NCI-H1694 (cell line): ENCODE measurements at places on chromosomes 3 and 15.

DNA sequence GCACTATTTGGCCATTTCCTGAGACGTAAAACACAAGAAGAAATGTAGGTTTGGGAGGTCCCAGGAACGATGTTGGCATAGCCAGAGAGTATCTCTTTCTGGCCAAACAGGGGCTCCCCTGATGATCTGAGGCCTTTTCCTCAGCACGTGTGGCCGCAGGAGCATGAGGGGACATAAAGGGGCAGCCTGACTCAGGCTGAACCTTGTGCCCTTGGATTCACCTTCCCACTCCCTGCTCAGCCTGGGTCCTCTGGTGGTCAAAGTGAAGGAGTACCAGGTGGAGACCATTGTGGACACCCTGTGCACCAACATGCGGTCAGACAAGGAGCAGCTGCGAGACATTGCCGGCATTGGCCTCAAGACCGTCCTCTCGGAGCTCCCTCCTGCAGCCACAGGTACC is 10.6 kb downstream of the CAND2 start:
- DNase-seq: no peak

DNA sequence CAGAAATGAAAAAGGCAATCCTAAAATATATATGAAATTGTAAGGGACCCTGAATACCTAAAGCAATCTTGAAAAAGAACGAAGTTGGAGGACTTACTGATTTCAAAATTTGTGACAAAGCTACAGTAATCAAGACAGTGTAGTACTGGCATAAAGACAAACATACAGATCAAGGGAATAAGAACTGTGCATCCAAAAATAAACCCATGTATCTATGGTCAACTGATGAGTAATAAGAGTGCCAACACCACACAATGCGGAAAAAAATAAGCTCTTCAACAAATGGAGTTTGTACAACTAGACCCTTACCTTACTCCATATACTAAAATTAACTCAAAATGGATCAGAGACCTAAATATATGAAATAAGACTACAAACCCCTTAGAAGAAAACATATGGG is 29.6 kb downstream of the GSK3B start:
- DNase-seq: no peak

DNA sequence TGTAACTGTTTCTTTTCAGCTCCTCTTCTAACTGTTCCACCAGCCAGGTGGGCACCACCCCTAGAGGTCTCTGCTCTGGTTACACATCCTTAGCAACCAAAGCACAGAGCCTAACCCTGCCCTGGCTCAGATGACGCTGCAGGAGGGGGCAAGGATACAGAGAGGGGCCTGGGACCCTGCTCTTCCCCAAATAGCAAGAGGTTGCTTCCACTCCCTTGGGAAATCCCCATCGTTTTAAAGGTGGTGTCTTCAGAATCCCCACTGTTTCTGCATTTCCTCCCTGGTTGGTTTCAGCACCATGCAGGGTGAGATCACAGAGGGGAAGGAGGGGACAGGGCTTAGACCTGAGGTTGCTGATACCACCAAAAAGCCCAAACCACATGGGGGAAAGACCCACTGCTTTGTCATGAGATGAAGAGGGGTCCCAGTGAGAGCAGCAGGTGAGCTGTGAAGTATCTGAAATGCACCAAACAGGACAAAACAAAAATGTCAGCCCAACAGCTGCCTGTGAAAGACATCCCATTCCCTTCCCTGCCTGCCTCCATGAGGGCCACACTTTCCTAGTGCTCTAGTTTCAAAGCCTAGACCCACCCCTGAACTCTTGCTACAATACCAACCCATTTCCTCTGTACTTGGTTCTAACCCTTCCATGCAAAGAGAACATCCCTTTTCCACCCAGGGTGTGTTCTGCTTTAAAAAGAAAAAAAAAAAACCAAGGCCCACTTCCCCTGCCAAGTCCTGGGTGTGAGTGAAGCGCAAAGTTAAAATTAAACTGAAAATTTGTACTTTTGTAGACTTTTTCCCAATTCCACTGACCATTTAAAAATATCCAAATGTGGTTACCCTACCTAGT is 29.0 kb downstream of the ANP32A start:
- DNase-seq: no peak

DNA sequence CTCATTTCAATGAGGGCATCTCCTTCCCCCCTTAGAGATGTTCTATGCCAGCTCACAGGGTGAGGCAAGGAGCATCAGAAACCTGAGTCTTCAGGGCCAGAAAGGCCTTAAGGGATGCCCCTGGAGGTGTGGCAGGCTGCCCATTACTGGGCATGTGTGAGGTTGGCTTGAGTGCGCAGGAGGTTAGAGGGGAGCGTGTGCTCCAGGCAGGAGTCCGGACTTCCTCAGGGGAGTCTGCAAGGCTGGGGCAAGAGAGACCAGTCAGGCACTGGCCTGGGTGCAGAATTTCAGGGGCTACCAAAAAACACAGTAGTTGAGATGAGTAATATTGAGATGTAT is 1.9 kb downstream of the LOXL1 start:
- DNase-seq: no peak

DNA sequence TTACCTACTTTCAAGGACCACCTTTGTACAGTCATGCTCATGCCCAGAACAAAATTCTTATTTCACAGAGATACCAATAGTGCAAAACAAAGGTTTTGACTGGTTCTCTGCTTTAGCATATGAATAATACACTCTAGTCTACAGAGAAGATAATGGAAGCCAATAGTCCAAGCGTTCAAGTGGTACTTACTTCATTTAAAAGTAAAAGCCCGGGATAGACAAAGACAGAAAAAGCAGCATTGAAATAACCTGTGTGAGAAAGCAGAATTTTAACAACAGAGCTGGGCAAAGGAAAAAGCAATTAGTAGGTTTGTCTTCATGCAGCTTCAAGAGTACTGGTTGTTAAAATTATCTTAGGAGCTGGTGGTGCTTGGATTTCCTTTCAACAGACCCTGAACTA is 848.3 kb downstream of the FHIT start:
- no peak for DNase-seq

DNA sequence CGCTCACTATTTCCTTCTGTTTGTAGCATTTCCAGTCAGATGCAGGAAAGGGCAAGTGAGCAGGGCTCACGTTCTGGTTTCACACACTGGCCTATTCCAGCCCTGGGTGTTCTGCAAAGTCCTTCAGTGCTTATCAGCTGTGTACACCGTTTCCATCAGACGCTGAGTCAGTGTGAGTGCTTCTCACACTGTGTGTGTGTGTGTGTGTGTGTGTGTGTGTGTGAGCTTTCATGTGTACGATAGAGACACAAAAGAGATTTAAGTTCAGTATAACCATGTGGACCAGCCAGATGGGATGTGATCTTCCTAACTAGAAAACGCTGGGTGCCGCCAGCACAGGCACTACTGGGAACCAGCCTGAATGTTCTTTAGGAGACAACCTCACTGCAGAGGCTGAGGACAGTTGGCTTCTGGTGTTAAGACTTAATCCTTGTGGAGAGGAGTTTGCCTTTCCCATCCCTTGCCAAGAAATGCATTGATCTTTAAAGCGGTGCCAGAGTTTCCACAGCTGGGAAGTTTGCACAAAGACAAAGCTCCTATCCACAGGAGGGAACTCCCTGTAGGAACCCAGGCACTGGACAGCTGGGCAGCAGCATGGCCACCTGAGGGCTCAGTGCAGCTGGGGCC is 3.9 kb upstream of the CHSY1 start:
- no peak for DNase-seq

- DNase-seq: no peak
Measured at GRCh38 chr3:63034101-63034500, 158.9 kb upstream of the CADPS start.

- DNase-seq: no peak
Measured at GRCh38 chr3:186425788-186426730, 64.0 kb upstream of the DGKG start.

- no peak for DNase-seq
Measured at GRCh38 chr3:112407214-112407887, 74.4 kb downstream of the CD200 start.

- DNase-seq: no peak
Measured at GRCh38 chr3:5195605-5196004, 8.1 kb downstream of the EDEM1 start.

DNA sequence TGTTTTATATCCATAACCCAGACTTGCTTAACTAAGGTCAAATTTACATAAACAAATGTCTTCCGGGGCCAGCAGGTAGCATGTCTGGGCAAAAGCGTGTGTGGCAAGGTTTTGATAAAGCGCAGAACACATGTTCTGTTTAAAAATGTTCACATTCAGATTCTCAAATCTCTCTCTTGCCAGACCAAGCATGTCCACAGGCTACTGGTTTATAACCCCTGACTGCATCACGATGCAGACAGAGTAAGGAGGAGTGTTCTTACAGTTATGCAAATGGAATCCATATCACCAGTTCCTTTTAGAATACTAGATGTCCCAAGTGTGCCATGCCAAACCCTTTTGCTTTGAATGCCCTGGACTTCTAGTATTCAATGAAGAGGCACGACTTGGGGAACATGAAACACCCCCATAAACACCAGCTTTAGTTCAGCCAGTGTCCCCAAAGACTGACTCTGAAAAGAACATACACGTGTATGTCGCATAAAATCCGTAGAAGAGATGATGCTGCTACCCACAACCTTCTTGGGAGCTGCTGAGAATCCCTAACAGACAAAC is 412.0 kb downstream of the CNTN4 start:
- no peak for DNase-seq

- DNase-seq: no peak
Measured at GRCh38 chr15:71698742-71699141, 111.6 kb upstream of the NR2E3 start.

- DNase-seq: no peak
Measured at GRCh38 chr15:41276831-41277230, 45.8 kb downstream of the CHP1 start.

DNA sequence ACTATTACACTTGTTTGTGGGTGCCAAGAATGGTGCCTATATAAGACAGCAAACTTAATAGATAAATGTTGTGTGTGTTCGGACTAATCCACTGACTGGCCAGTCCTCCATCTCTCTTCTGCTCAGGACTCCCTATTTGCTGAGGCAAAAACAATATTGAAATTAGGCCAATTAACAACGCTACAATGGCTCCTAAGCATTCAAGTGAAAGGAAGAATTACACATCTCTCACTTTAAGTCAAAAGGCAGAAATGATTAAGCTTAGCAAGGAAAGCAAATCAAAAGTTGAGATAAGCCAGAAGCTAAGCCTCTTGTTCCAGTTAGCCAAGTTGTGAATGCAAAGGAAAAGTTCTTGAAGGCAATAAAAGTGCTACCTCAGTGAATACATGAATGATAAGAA is 126.9 kb downstream of the CCNL1 start:
- no peak for DNase-seq

GRCh38 chr15:31551323-31551722 is 224.7 kb downstream of the KLF13 start:
- no peak for DNase-seq

- DNase-seq: no peak
Measured at GRCh38 chr3:190591080-190591479, 77.2 kb downstream of the IL1RAP start.

DNA sequence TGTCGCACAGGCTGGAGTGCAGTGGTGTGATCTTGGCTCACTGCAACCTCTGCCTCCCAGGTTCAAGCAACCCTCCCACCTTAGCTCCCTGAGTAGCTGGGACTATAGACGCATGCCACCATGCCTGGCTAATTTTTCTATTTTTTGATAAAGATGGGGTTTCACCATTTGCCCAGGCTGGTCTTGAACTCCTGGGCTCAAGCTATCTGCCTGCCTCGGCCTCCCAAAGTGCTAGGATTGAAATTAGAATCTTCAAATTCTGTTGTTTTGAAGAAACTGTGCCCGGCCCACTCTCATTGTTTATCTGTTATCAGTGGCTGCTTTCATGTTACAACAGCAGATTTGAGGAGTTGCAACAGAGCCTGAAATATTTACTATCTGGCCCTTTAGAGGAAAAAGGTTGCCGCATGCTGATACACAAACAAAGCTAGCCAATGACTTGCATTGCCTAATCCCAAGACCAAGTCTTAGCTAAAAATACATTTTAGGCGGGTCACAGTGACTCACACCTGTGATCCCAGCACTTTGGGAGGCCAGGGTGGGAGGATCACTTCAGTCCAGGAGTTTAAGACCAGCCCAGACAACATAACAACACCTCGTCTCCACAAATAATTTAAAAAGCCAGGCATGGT is 43.2 kb upstream of the PPP4R2 start:
- DNase-seq: no peak

- no peak for DNase-seq
Measured at GRCh38 chr3:57647292-57647940, 45.5 kb downstream of the DENND6A start.

DNA sequence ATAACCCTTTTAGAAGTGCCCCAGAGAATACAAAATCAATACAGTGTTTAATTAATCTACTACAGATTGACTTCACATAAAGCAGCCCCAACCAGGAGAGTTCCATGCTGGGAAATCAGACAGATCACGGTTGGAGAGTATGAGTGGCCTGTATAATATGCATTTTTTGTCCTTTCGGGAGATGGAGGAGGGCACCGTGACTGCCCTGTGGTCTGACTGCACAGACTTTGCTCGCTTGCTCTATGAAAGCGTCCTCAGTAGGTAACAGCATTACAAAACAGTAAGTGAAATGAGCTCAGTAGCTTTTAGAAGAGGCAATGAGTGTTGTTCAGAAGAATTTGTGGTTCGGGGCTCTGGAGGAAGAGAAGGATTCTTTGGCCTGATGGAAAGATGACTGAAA is 34.2 kb upstream of the SKIL start:
- no peak for DNase-seq

GRCh38 chr3:100910986-100911385 is 82.2 kb downstream of the ABI3BP start:
- DNase-seq: no peak

- no peak for DNase-seq
Measured at GRCh38 chr3:22886439-22887068, 316.6 kb upstream of the UBE2E2 start.

- DNase-seq: no peak
Measured at GRCh38 chr3:66372681-66373350, 128.0 kb downstream of the LRIG1 start.

DNA sequence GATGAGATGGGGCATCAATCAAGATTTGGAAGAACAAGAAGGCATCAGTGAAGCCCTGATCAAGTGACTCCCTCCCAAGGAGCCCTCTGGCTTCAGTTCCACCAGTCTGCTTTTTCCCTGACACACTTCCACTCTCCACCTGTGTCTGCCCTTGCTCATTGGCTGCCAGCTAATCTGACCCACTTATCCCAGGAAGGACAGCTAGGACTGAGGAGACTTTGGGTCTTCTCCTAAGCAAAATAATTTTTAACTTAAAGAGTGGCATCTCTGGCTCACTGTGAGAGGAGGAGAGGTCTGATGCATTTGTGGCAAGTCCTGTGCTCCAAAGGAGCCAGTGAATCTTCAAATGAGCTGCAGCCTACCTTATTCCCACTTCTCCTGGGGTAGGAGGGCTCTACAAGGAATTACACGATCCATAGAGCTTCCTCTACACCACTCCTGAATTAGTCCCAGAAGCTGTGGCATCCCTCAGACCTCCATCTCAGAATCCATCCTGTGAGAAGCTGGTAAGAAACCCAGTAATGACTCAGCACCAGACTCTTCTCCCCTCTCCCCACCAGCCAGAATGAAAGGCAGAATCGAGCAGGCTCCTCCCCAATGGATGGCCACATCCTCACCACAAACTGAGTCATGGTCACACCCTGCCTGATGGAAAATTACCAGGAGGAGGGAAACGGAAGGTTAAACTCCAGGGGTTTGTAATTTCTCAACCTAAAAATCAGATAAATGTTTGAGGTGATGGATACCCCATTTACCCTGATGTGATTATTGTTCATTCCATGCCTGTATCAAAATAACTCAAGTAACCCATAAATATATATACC is 6.3 kb upstream of the PKM start:
- DNase-seq: no peak
